Thyroid gland (tissue), 4 donors: ENCODE measurements at places on chromosomes 4 and X.
A peak's percentile ranks its signal among the peaks of the same experiment; 100 is the strongest.

GRCh38 chr4:7414736-7415510 lies 19.8 kb downstream of the PSAPL1 start:
- no peaks in the 10 kb centered on the region for H3K36me3 ChIP-seq
- DNase-seq, result no peak
- no peaks in the 10 kb centered on the region for H3K4me1 ChIP-seq

DNA sequence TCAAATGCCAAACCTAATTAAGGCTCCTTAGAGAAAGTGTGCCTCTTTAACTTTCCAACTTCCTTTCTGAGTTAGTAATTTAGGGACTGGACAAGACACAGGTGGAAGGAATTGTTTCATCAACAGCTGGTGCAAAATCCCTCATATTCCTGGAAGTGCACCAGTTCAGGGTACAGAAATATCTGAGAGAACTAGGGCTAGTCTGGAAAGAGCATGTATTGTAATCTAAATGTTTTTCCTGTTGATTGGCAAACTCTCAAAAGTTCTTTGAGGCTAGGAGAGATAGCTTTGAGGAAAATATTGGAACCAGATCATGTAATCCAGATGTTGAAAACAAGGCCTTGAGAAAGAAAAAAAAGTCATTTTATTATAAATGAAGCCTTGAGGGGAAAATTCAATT lies 98.1 kb upstream of the C1GALT1C1 start:
- no peaks in the 10 kb centered on the region for H3K36me3 ChIP-seq
- H3K27ac ChIP-seq, result no peak overlapping the region
- H3K4me3 ChIP-seq, result no peak overlapping the region
- no peaks in the 10 kb centered on the region for H3K4me1 ChIP-seq

- peaks cover 8% of the 10 kb centered on the region for H3K4me1 ChIP-seq
- H3K27me3 ChIP-seq, result no peaks in the 10 kb centered on the region
- DNase-seq, result no peak
- no peaks in the 10 kb centered on the region for H3K36me3 ChIP-seq
These were observed 87.0 kb downstream of the ANXA3 start for GRCh38 chr4:78638337-78639172.

DNA sequence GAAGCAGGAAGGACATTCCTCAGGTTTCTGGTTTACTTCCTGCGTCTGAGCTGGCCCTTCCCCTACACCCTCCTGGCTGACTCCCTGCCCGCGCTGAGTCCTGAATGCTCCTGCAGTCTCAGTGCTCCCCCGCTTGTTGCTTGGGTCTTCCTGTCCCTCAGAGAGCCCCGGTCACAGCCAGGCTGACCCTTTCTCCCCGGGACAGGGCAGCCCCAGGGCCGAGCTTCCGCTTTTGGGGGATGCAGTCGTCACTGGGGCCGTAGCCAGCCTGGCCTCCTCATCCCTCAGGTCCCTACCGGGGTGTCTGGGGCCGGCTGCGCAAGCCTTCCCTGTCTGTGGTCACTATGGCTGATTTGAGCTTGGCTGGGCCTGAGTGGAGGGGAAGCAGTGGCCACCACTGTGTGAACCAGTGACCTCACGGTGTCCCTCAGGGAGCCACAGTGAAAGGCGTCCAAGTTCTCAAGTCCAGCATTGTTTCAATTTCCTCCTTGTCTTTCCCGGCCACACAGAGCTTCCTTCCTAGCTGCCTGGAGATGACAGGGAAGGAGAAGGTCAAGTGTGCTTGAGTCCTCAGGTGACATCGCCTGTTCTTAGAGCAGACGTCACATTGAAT lies 34.1 kb upstream of the ASMTL start:
- DNase-seq, result no peak
- H3K4me1 ChIP-seq, result no peaks in the 10 kb centered on the region
- H3K27ac ChIP-seq, result peak overlapping the region; percentile 33
- H3K4me3 ChIP-seq, result no peak overlapping the region
- H3K36me3 ChIP-seq, result no peaks in the 10 kb centered on the region
- no peaks in the 10 kb centered on the region for H3K27me3 ChIP-seq

DNA sequence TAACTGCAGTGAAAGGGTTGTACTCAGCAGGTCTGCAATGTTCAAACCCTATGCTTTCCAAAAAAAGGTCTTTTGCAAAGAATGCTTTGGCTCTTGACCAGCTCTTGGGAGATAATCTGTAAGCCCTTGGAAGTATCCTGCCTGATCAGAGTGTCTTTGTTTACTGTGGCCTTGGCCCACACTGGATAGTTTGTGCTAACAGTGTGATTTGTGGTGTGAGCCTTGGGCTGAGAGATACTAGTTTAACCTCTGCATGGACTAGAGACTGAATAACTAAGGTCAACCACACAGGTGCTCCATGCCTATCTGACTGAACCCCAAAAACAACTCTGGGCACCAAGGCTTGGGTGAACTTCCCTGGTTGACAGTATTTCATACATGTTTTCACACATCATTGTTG lies 3.6 kb upstream of the MAGED1 start:
- DNase-seq, result no peak
- no peak overlapping the region for H3K4me3 ChIP-seq
- H3K27me3 ChIP-seq, result no peaks in the 10 kb centered on the region
- H3K4me1 ChIP-seq, result no peaks in the 10 kb centered on the region
- H3K36me3 ChIP-seq, result no peaks in the 10 kb centered on the region
